GM03348 (cell line): ENCODE measurements at places on chromosomes 11 and 22.

- DNase-seq: no peak
These were observed at the start of gene SORL1-AS1 for GRCh38 chr11:121452609-121453150. SORL1-AS1 (minus strand) TSS chr11:121452967.

GRCh38 chr11:40384991-40385390 lies 1074.5 kb downstream of the LRRC4C start:
- peak; percentile 56 for DNase-seq

GRCh38 chr11:17598700-17599459 lies 51.8 kb downstream of the OTOG start:
- DNase-seq: peak; percentile 89

DNA sequence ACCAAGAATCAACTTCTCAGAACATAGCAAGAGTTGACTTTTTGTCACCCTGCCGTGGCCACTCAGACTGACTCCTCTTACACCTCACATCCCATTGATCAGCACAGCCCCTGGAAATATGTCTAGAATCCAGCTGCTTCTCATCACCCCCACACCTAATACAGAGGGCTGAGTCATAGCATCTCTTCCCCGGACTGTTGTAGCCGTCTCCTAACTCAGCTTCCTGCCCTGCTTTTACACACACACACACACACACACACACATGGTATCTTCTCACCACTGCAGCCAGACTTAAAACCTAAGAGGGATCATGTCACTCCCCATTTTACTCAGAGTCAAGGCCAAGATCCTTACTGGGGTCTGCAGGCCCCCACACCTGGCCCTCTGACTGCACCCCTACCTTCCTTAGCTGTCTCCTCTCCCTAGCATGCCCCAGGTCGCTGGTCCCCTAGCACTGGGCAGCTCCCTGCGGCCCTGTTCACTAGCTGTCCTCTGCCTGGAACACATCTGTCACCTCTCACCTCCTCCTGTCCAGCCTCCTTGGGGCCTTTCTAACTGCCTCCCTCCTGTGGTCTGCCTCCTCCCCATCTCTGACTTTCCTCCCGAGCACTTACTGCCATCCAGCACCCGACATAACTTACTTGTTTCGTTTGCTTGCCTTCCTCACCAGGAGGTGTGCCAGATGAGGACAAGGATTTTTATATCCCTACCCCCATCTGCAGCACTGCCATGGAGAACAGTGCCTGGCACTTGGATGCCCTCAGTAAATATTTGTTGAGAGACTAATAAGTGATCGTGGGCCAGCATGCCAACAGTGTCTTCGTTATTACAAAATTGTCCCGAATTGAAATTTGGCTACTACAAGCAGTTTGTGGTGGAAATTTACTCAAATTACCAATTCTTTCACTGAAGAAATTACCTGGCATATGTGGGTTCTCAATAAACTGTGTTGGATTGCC lies 61.9 kb downstream of the BMAL1 start:
- peak; percentile 92 for DNase-seq

DNA sequence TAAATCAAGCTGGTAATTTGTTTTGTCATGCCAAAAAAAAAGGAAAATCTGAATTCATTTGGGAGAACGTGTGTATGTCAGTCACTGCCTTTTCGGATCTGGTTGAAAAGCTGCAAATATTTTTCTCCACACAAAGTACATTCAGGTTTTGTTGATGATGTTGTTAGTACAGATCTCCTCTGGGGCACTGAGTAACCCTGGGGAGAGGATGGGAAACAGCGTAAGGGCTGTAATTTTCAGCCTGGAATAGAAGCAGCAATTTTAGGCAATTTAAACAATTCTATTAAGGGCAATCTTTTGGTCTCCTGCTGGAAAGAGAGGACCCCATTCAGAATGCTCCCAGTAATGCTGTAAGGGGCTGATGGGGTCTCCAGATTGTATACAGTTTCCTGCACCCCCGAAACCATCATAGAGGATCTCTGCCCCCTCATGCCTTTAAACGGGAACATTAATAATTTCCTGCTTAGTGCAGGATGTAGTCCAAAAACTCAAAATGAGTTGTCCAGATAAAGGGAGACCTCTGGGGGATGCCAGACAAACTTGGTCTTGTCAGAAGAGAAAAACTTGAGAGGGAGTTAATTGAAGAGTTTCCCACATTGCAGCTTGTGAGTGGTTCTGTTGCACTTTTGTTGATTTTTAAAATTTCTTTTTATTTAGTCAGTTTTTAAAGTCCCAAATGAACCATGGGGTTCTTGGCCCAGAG lies 132.3 kb downstream of the COMMD9 start:
- DNase-seq: no peak
